NCI-H446 treated with DMSO at 0.1 percent for 48 hours (cell line): ENCODE measurements at places on chromosomes 11 and 22.
A peak's percentile ranks its signal among the peaks of the same experiment; 100 is the strongest.

DNA sequence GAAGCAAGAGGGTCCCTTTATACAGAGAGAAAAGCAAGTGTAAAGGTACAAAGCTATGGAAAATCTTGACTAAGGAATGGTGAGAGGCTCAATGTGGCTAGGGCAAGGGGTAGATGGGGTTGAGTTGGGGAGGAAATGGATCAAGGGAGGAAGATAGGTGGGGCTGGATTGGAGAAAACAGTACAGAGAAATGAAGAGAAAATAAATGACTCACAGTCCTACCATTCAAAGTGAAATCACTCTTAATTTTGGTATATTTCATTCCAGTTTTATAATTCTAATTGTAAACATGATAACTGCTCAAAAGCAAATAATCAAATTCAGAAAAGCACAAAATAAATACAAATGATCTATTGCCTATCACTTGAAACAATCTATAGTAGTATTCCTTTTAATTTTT lies 16.6 kb downstream of the UBE4A start:
- DNase-seq: no peak

- DNase-seq: no peak
Observed at GRCh38 chr11:93251922-93252321, 54.1 kb upstream of the SLC36A4 start.

GRCh38 chr22:40216041-40216756 lies 38.5 kb downstream of the TNRC6B start:
- DNase-seq: no peak

- no peak for DNase-seq
Observed at GRCh38 chr22:37351232-37351631, 68.9 kb downstream of the CYTH4 start.

- DNase-seq: no peak
Observed at GRCh38 chr11:36376888-36377758, 81.0 kb downstream of the PRR5L start.

DNA sequence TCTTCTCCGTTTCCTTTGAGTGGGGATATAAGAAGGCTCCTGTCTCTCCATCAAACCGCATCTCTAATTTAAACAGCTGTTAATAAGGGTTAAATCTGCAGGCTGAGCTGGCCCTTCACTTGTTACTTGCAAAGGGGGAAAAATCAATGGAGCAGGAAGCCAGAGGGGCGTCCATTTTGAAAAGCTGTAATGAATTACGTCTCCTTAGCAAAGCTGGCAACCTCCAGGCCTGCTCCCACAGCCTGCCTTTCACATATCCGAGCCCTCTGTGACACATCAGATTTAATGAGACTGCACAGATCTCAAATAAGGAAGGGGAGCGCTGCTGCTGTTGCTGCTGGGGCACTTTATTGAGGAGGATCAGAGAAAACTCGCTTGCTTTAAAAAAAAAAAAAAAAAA lies 320.8 kb downstream of the BLID start:
- DNase-seq: no peak

- no peak for DNase-seq
Observed at GRCh38 chr22:36228944-36229343, 10.4 kb downstream of the APOL2 start.

GRCh38 chr11:6567371-6567745 lies 36.1 kb downstream of the RRP8 start:
- no peak for DNase-seq

DNA sequence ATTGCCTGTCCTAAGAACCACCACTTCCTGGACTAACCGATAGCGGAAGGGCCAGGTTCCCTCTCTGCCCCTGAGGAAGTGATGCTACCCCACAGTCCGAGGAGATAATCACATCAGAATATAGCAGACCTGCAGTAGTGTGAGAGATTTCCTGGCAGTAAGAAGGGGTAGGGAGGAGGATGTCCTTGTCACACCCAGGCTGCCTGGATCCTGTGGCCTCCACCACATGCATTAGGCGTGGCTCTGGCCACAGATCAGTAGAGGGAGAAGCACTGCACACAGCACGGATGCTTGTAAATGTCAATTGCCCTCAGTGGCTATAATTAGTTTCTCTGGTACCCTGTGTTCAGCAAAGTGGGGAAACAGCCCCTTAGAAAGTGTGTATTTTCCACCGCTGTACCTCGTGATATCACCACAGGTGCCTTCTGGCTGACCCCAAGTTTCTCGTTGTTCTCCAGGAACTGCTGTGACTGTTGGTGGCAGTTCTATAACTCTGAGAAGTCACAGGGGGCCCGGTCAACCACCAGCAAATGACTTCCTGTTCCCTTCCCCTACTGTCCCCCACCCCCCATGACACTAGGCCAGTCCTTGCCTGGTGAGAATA lies 61.8 kb downstream of the UBASH3B start:
- DNase-seq: no peak

- DNase-seq: no peak
Observed at GRCh38 chr11:12090061-12090591, 20.3 kb upstream of the MICAL2 start.

- DNase-seq: no peak
Observed at GRCh38 chr22:49799431-49800075, 28.1 kb downstream of the BRD1 start.

DNA sequence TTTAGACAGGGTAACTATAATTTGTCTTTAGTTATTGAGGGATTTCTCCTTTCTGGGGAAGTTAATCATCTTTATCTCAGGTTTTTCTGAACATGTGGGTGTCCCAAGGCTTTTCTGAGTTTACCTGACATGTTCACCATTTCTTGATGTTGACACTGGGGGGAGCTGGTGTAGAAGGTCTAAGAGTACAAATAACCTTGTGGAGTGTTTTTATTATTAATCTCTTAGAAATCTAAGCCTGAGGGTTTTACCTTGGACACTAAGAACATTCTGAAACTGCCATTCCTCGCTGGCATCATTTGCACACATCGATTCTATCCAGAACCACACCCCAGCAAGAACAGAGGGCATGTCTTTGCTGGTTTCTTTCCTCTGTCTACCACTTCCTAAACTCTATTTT lies 15.6 kb upstream of the C11orf91 start:
- DNase-seq: no peak

- DNase-seq: peak; percentile 79
Observed at GRCh38 chr11:100592619-100593260, 94.3 kb upstream of the ARHGAP42 start.

GRCh38 chr11:78228467-78228866 lies 39.7 kb downstream of the USP35 start:
- DNase-seq: no peak

DNA sequence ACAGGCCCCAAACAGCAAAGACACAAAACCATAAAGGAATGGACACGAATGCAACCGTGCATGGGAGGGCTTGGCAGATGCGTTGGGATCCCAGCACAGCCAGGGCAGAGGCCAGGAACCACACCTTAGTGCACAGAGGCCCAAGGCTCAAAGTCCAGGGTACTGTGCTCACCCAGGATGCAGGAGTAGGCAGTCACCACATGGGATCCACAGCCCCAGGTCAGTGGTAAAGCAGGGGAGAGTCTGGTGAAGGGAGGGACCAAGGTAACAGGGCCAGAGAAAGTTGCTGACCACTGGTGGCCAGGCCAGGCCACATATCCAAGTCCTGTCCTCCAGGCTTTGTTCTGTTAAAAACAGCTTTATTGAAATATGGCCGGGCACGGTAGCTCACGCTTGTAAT lies 6.5 kb upstream of the CERK start:
- DNase-seq: no peak

GRCh38 chr22:49996119-49996517 lies 16.4 kb downstream of the IL17REL start:
- DNase-seq: no peak

DNA sequence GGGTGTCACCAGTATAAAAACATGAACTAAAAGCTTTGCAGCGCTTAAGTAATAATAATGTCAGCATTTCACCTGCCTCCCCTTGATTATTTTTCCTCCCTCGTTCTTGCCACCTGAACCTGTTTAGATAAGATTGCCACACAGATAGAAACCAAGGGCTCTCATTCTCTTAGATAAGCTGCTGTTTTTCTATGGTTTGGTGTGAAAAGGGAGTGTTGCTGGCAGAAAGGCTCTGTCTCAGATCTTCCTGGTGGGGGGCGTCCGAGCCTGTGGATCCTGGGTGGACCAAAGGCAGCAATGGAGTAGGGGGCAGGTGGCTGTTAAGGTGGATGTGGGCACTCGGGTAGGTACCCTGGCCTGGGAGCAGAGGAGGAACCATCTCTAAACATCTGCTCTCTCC lies 147.5 kb downstream of the ST3GAL4 start:
- no peak for DNase-seq

DNA sequence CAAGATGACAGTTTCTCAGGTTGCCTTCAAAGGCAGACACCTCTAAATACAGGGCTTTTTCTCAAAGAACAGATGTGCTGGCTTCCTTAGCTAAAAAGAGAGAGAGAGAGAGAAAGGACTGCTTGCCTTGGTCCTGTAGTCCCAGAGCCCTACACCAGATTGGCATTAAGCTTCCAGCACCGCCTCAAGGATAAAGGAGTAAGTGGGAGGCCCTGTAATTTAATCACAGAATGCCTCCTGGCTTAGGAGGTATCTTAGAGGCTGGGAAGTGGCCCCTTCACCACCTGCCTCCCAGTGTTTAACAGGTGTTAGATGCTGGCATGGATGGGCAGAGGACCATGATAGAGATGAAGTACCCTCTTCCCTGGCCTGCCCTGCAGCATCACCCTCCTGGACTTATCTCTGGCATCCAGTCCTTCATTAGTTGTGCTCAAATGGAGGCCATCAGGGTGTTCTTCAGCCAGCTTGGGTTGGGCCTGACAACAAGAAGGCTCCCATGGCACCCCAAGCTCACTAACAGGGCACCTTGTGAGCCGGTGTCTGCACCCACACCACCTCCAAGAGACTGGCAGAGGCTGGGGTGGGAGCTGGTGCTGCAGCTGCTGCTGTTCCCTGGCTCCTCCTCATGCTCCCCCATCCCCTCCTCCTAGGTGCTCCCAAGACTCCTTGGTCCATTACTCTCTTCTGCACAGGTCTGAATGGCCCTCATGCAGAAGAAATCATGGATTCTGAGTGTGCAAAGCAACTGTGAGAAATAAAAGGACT lies 32.5 kb downstream of the ABCC8 start:
- DNase-seq: no peak

DNA sequence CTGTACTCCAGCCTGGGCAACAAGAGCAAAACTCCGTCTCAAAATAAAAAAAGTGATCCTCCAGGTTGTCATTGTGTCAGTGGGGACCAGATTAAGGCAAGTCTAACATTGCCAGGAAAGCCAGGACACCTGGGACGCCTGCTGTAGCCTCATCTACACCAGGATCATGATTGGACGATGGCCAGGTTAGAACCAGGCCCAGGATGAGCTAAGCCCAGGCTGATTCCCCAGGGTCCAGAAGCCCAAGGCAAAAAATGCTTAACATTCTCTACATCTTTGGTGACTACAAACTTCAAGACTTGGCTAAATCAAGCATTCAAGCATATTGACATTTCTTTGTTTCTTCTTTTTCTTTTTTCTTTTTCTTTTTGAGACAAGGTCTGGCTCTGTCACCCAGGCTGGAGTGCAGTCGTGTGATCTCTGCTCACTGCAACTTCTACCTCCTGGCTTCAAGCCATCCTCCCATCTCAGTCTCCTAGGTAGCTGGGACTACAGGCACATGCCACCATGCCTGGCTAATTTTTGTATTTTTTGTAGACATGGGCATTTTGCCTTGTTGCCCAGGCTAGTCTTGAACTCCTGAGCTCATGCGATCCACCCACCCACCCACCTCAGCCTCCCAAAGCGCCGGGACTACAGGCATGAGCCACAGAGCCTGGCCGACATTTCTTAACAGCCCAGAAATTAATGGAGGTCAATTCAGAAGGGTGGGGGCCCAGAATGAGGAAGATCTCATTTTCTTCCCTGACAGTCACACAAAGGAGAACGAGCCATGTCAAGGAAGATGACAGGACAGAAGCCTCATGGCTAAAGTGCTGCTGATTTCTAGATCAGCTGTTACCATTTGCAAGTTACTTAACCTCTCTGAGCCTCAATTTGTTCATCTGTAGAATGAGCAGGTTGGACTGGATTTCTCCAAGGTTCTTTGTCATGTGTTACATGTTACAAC lies 12.5 kb upstream of the PTPRJ start:
- DNase-seq: no peak

- no peak for DNase-seq
Observed at GRCh38 chr22:49925525-49926128, 7.2 kb downstream of the CRELD2 start.

DNA sequence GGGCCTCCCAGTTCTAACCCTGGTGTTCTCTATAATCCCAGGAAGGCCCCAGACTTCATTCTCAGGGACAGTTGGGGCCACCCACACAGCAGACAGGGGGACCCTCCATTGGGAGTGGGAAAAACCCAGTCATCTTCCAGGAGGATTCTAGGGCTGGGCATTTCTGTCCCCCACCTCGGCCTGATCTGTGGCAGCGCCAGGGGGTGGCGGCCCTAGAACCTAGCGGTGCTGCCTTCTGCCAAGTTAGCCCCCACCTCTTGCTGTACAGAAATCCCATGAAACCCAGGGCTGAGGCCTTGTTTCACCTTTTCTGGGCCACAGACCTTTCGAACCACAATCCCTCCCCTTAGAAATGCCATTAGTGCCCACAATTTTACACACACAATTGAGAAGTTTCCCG lies 9.6 kb downstream of the CHST1 start:
- DNase-seq: no peak

DNA sequence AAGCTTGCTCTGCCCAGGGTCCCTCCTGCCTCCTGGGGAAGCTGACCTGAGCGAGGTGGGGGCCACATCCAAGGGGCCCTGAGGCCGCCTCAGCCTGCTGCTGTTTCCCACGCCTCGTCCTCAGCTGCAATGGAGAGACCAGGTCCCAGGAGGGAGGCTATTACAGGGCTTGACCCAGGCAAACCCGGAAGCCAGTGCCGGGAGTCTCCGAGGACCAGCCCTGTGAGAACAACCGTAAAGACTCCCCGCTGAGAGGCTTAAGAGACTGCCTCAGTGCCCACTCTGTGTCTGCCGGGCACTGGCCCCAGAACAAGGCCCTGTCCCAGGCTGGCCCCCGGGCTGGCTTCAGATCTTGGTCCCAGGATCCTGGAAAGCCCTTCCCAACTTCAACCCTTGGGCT lies 124.3 kb upstream of the FGF3 start:
- DNase-seq: no peak

GRCh38 chr11:19679952-19680828 lies 32.4 kb upstream of the NAV2 start:
- DNase-seq: peak; percentile 86

DNA sequence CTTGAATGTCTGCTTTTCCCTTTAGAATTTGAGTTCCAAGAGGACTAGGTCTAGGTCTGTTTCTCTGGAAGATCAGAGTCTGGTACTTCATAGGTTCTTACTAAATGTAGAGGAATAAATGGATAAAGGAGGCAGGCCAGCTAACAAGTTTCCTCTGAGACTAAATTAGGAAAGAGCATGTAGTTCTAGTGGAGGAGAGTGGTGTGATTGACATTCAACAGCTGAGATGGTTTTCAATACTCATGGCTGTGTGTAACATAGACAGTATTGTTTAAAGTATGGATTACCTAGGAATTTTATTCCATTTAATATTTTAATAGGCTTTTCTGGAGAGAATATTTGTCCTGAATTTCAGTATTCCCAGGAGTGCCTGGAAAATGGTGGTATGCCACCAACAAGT lies 364.7 kb downstream of the METTL15 start:
- DNase-seq: no peak
